T-helper 17 cell (primary cell): ENCODE measurements at places on chromosomes 13 and 19. TPM values are rescaled to one million over a fixed set of nuclear protein-coding genes. Genes with fewer than 3 reads are reported as not detected.

MYO16 gene
- total RNA-seq: 0.45 TPM

KLK15 gene
- total RNA-seq: not detected

S1PR5 gene
- 1.3 TPM for total RNA-seq

POU2F2 gene
- 24.5 TPM for total RNA-seq

ACP7 gene
- total RNA-seq: not detected

NXNL1 gene
- total RNA-seq: not detected

ZNF729 gene
- total RNA-seq: not detected

PGPEP1 gene
- total RNA-seq: 22.0 TPM

MEIOSIN gene
- not detected for total RNA-seq

HSH2D gene
- total RNA-seq: 31.8 TPM

CATSPERD gene
- total RNA-seq: not detected

ZIC5 gene
- not detected for total RNA-seq

RASGRP4 gene
- total RNA-seq: 2.8 TPM

SLC25A15 gene
- total RNA-seq: 3.7 TPM

SCEL gene
- total RNA-seq: not detected

SLC6A16 gene
- total RNA-seq: 3.1 TPM

CYP4F12 gene
- 1.9 TPM for total RNA-seq

TPT1 gene
- 7,650 TPM for total RNA-seq

MARK4 gene
- 28.9 TPM for total RNA-seq

GZMM gene
- 45.6 TPM for total RNA-seq

ZNF546 gene
- total RNA-seq: 2.5 TPM

ATXN8OS gene
- total RNA-seq: not detected

C19orf12 gene
- 16.6 TPM for total RNA-seq

ZNF793 gene
- total RNA-seq: 4.2 TPM

TBXA2R gene
- 1.0 TPM for total RNA-seq

SPRED3 gene
- 1.6 TPM for total RNA-seq

NCR1 gene
- total RNA-seq: not detected

KCNC3 gene
- 2.0 TPM for total RNA-seq

ZIK1 gene
- 2.9 TPM for total RNA-seq

ZNF616 gene
- total RNA-seq: 2.0 TPM

KLHL1 gene
- not detected for total RNA-seq

CPB2 gene
- total RNA-seq: not detected

KCNN1 gene
- not detected for total RNA-seq

CRLF1 gene
- total RNA-seq: not detected

RASL11A gene
- total RNA-seq: 0.55 TPM

ELAVL3 gene
- not detected for total RNA-seq

KCNJ14 gene
- total RNA-seq: 1.7 TPM

GIPR gene
- 4.6 TPM for total RNA-seq

GRIK5 gene
- 0.55 TPM for total RNA-seq

SERPINE3 gene
- total RNA-seq: not detected

LILRB1 gene
- total RNA-seq: 0.42 TPM

ZNF784 gene
- 13.8 TPM for total RNA-seq
